ENCODE measurements at places on chromosomes 11 and 22. TPM values are rescaled to one million over a fixed set of nuclear protein-coding genes. Genes with fewer than 3 reads are reported as not detected.

DNA sequence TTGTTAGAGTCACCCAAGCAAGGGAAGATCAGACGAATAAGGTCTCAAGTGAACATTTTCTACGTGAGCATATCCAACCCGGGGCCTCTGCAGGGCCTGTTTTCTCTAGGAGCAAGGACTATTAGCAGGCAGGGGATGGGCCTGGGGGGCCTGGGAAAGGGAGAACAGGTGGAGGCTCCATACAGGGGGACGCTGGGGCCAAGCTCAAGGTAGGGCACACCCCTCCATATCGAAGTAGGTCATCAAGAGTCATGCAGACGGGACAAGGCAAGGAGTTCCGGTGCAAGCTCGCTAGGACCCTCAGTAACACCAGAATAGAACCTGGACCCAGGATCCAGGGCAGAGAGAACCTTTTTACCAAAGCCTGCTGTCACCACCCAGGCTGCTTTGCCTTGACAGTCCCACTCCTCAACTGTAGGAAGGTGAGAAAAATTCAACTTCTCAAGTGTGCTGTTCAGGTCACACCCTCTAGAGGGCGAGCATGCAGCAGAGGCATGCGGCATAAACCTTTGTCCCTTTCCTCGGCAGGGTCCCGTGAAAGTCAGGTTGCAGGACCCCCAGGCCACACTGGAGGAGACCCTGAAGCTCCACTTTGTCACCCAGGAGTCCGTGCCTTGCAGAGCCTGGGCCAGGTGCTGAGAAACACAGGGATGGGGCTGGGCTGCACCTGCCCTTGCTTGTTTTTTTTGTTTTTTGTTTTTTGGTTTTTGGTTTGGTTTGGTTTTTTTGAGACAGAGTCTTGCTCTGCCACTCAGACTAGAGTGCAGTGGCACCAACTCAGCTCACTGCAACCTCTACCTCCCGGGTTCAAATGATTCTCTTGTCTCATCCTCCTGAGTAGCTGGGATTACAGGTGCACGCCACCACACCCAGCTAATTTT lies 8.6 kb upstream of the APOBEC3B start:
- peak; percentile 70 for DNase-seq

DNA sequence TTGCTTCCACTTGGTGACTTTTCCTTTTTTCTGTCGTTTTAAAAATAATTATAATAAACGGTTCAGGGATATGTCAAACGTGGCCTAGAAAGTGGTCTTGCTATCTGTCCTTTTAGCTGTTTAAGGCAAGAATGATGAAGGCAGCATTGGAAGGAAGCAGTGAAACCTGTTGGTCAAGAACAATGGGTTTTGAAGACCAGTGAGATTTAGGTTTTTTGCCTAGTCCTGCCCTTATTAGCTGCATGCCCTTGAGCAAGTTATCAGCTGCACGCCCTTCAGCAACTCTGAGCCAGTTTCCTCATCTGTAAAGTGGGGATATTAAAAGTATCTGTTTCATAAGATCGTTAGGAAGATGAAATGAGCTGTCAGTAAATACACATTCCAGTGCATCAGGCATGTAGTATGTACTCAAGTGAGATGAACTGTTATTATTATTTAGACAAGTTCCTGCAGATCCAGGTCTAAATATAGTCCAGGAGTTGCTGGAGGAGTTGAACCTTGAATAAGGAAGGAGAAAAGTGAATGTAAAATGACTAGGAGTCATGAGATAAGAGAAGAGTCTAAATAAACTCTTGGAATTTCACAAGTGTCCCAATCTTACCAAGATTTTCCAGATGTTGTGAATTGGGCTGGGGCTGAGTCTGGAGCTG lies 90.8 kb upstream of the HSD17B12 start:
- no peak for DNase-seq

- DNase-seq = no peak
Observed at GRCh38 chr11:36357831-36358230, 61.7 kb downstream of the PRR5L start.

GRCh38 chr11:122336706-122337105 lies 220.7 kb upstream of the BLID start:
- DNase-seq = no peak

GRCh38 chr11:92596596-92597317 lies 372.1 kb downstream of the FAT3 start:
- DNase-seq = no peak

DNA sequence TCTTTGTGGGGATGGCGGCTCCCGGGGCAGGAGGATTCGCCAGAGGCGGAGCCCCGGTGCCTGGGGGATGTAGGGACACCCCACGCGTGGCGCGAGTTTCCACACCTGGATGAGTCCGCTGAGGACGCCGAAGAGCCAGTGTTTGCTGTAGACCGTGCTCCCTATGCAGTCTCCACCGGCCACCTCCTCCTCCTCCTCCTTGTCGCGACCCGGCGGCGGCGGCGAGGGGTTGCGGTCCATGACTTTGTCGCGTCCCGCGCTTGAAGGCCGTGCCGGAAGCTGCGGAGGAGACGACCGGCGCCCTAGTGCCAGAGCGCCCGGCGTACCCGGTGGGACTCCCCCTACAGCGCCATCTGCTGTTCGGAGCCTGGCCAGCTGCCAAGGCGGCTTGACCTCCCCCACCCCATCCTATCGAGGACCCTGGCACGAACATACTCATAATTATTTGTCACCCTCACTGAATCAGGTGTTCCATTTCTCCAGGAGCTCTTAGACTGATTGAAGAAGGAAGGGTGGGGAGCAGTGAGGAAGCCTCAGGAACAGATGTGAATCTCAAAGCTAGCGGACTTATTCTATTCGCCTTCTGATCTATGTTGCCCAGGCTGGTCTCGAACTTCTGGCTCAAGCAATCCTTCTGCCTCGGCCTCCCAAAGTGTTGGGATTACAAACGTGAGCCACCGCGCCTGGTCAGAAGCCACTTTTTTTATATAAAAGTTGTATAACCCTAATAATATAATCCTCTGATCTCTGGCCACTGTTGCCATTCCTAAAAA lies at the start of gene SAAL1:
SAAL1 (minus strand) TSS at position 281 of the 773 bp plus-strand sequence; CDS start at position 240, 41 bp downstream.
- DNase-seq = peak; percentile 96

GRCh38 chr22:47341464-47341863 lies 579.0 kb downstream of the TBC1D22A start:
- DNase-seq = no peak

DNA sequence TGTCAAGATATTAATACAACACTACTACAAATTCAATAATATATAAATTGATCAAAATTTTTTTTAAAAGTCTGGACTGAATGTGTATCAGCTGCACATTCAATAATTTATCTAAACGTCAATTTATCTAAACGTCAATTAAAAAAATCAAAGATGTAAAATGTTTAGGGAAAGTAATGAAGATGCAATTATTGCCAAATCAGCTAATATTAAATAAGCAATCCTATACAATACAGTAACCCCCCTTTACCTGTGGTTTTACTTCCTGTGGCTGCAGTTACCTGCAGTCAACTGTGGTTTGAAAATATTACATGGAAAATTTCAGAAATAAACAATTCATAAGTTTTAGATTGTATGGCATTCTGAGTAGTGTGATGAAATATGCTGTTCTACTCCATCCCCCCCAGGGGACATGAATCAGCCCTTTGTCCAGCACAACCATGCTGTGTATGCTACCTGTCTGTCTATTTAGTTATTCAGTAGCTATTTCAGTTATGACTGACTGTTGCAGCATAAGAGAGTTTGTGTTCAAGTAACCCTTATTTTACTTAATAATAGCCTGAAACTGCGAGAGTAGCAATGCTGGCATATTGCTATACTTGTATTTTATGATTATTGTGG lies 72.2 kb downstream of the CWF19L2 start:
- DNase-seq = peak; percentile 20

The TSSK2 gene
- not detected for total RNA-seq

The DLG2 gene
- total RNA-seq = 23.3 TPM

The SCGB1C1 gene
- not detected for total RNA-seq

The OR5B21 gene
- total RNA-seq = not detected

GRCh38 chr11:76823481-76824028 lies 37.2 kb upstream of the ACER3 start:
- DNase-seq = no peak

GRCh38 chr11:28315440-28315839 lies 207.3 kb downstream of the METTL15 start:
- no peak for DNase-seq

GRCh38 chr11:23959462-23959861 lies 537.4 kb upstream of the LUZP2 start:
- no peak for DNase-seq

GRCh38 chr11:41955066-41955465 lies 495.6 kb upstream of the LRRC4C start:
- DNase-seq = no peak

- no peak for DNase-seq
Observed at GRCh38 chr11:5666402-5666793, 18.5 kb downstream of the TRIM5 start.
